ENCODE measurements at places on chromosomes 4 and X.

DNA sequence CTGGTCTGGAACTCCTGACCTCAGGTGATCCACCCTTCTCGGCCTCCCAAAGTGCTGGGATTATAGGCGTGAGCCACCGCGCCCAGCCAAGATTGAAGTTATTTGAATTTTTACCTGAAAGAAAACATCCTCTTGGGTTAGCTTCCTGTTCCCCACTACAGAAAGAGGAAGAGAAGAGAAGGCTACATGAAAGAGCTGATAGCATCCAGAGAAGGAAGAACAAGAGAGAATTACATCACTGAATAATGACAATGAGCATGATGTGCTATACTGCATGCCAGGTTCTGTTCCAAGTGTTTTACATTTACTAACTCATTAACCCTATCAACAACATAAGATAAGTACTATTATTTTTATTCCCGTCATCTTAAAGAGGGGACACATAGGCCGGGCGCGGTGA, 11.5 kb upstream of the TBC1D1 start:
- DNase-seq: no peak

GRCh38 chrX:2928583-2929434, at the start of gene ARSD:
ARSD (minus strand) TSS chrX:2929339; CDS start chrX:2929275, 64 bp downstream.
- DNase-seq: no peak

DNA sequence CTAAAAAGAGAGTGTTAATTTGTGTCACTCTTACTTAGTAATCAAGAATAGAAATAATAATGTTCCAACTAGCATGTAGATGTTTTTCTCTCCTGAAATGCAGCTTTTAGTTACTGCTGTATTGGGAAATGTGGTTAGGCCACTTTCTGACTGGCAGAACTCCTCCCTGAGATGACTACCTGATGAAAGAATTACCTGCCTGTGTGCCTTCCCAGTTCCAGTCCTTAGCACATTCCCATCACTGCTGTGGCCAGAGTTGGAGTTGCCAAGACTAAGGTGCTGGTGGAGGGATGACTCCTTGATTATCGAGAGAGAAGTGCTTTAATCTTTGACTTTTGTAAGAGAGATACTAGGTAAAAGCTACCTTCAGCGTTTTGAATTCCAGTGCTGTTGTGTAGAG, 9.5 kb downstream of the GAB1 start:
- DNase-seq: no peak

DNA sequence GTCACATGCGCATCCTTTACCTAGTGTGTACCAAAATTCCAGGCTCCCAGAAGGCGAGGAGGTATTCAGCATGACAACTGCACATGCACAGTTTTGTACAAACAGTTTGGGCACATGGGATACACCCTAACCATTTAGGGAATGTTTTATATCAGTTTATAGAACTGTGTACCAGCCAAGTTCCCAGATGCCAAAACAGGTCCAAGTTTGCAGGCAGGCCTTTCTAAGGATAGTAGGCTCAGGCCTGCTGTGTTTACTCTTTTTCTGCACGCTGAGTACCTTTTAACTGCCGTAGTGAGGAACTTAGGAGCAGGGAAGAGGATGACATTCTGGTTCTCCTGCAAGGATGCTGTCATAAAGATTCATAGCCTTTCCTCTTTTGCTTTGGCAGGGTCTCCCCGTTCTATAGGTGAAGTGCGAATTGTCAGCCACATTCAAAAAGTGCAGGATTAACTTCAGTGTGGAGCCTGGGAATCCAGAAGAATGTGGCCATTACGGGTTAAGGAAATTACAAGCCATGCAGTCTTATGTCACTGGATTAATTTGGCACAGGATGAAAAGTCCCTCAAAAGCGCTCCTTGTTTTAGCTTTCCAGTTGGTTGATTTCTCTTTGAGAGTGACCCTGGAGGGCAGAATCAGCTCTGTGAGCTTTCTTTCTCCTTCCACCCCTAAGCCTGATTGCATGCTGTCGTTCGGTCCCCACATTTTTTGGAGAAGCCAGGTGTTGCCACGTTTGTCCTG, 259.8 kb downstream of the ARHGAP10 start:
- DNase-seq: no peak

GRCh38 chrX:85052636-85053343, 49.1 kb downstream of the APOOL start:
- peak; percentile 1 for DNase-seq

GRCh38 chr4:76729460-76729859, 168.5 kb downstream of the SOWAHB start:
- no peak for DNase-seq

- DNase-seq: peak; percentile 96
Measured at GRCh38 chr4:53744446-53745160, 153.3 kb upstream of the LNX1 start.

- DNase-seq: no peak
Measured at GRCh38 chrX:150197388-150197787, 165.7 kb upstream of the MAMLD1 start.

- no peak for DNase-seq
Measured at GRCh38 chr4:112005027-112005426, 140.2 kb upstream of the FAM241A start.

GRCh38 chr4:48958582-48958981, 27.5 kb upstream of the CWH43 start:
- DNase-seq: no peak

DNA sequence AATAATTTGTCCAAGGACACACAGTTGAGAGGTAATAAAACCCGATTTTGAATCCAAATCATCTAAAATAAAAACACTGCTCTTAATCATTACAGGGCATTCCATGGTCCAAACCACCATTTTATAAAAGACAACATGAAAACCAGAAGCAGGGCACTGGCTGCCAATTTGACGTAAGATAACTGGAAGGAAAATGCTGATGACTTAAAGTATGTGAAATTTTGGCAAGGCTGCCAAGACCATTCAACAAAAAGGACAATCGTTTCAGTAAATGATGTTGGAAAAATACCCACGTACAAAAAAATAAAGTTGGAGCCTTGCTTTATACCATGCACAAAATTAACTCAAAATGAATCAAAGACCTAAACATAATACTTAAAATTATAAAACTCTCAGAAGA, 344.4 kb downstream of the RAPGEF2 start:
- no peak for DNase-seq

- DNase-seq: no peak
Measured at GRCh38 chrX:650324-650723, 19.7 kb downstream of the SHOX start.

DNA sequence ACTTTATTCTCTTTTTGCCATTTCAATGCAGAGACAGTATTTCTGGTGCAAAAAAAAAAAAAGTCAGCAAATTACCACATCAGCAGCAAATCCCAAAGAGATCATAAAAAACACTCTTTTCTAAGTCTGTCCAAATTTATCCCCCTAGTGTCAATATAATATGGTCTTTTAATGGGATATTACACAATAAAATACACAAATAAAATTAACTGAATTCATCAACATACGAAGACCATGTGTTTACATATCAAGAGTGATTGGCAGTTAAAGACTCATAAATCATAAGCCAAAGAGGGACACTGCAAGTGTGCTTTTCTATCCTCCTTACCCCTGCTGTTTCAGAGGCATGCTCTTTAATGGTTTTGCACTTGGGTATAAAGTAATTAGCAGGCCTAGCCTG, 340.2 kb upstream of the DKK2 start:
- no peak for DNase-seq

- no peak for DNase-seq
Measured at GRCh38 chr4:171813526-171814250, 484 bp downstream of the GALNTL6 start.

DNA sequence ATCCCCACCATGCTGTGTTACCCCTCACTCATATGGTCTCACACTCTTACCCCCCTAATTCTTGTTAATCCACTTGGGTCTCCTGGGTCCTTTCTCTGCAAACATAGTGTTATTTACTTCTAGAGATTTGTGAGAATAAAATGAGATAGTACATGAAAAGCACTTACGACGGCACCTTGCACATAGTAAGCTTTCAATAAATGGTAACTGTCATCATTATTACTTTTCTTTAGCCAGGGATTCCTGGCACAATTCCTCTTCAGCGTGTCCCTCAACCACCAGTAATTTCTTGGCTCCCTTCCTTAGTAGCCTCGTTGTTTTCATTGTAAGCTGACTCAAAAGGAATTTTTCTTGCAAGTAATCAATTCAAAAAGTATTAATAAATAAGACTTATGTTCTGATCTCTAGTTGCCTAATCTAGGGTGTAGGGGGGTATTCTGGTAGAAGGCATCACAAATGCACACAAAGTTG, 30.1 kb upstream of the RBMX start:
- DNase-seq: no peak
